Vagina (tissue), 2 donors: ENCODE measurements at places on chromosomes 13 and 19.

DNA sequence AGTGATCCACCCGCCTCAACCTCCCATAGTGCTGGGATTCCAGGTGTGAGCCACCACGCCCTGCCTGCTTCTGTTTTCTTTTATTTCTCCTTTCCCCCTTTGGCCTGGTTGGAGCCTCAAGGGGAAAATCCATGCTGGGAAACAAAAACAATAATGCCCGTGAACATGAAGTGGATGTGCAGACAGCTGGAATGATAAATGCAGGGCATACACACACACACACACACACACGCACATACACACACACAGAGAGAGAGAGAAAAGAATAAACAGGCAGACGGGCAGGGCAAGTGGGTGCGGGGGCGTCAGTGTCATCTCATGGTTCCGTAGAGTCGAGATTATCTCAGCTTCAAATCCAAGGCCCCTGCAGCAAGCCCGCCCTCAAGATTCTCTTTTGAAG is 4.4 kb upstream of the PLEKHF1 start:
- no peak for DNase-seq

DNA sequence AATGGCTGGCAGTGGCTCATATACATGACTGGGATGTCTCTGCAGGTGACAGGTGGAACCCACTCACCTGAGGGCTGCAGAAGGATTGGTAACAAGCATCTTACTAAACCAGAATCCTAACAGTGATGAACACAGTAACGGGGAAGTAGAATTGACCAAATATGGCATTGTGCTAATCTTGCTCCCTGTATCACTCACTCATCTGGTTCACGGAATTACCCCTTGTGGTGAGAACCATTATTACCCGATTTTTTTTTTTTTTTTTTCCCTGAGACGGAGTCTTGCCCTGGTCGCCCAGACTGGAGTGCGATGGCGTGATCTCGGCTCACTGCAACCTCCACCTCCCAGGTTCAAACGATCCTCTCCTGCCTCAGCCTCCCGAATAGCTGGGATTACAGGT is 69.5 kb downstream of the PTPRS start:
- DNase-seq: no peak

- DNase-seq: no peak
Observed at GRCh38 chr19:51047031-51047335, 12.2 kb upstream of the KLK12 start.

DNA sequence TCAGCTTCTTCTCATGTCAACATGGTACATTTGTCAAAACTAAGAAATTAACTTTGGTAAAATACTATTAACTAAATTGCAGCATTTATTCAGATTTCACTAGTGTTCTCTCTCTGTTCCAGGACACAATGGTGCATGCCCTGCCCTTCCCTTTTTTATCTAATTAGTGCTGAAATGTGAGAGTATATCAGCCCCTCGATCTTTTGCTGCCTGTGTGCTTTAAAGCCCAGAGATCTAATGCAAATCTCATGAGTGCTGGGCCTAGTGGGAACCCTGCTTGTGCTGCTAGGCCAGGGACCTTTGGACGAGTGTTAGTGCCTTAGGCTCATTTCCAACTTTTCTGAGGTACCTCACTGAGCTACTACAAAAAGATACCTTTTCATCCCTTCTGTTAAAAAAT is 221.1 kb upstream of the EDNRB start:
- DNase-seq: no peak

- DNase-seq: no peak
Observed at GRCh38 chr19:44024900-44025216, 321 bp upstream of the ZNF222 start.

- no peak for DNase-seq
Observed at GRCh38 chr13:102555914-102556553, 40.8 kb upstream of the TPP2 start.

- no peak for DNase-seq
Observed at GRCh38 chr19:37506387-37507166, at the start of gene ZNF793. Gene ZNF793 (plus strand): TSS chr19:37506939. CDS start chr19:37523440, 16,501 bp downstream.

- no peak for DNase-seq
Observed at GRCh38 chr19:48444129-48444935, 1.5 kb upstream of the GRWD1 start.

DNA sequence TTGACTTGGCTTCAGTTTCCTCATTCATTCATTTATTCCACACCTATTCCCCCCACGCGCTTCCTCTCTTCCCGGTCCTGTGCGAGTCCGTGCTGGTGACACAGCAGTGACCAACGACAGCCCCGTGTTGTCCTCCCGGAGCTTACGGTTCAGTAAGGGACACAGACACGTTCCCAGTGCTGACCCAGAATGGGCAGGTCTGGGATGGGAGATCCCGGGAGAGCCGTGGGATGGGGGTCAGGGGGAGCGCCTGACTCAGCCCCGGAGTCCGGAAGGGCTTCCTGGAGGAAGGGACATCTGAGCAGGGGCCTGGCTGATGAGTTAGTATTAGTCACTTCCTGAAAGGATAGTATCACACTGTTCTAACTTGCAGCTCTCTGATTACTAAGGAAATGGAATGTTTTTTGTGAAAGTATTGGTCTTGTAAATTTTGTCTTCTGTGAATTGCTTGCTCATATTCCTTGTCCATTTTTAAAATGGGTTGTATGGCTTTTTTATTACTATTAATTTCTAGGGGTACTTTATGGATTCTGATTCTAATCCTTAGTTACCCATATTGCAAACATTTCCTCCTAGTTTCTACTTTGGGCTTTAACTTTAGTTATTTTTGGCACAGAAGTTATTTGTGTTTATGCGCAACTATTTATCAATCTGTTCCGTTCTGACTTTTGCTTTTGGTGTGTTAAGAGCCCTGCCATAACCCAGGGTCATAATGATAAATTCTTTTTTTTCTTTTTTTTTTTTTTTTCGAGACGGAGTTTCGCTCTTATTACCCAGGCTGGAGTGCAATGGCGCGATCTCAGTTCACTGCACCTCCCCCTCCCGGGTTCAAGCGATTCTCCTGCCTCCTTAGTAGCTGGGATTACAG is 708 bp upstream of the ERCC1 start:
- no peak for DNase-seq

DNA sequence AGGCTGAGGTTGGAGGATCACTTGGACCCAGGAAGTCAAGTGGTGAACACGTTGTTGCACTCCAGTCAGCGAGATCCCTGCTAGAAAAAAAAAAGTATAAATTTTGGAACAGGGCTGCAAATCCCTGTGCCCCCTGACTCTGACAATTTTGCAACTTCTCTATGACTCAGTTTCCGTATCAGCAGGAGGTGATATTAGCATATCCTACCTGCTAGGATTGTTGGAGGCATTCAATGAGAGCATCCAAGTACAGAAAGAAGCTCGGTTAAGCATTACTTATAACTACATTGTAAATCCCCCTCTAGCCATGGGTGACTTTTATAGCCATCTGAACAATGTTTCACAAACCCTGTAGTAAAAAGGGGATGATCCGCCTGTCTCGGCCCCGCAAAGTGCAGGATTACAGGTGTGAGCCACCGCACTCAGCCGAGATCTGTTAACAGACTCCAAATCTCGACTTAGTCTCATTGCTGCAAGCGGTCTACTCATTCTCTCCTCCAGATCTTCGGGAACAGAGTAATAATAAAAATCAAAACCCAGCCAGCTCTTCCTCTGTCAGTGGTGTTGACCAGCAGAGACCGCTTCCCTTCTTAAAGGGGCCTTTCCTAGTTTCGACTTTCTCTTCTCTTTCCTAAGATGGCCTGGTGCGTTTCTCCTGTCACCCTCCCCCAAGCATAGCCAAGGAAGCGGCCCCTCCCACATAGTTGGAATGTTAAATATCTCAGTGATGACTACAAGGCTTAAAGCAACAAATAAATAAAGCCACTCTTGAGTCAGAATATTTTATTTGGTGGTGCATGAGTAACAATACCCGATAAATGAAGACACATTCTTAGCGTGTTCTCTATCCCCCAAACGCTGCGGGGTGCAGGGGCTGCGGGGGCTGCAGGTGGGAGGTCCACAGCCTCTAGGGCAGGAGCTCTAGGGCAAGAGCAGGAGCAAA is 10.3 kb upstream of the BICRA start:
- DNase-seq: no peak
